Naive thymus-derived CD4-positive, alpha-beta T cell (primary cell): ENCODE measurements at places on chromosomes 1 and 21.

- no peak for DNase-seq
Observed at GRCh38 chr1:93440706-93441105, 7.2 kb upstream of the FNBP1L start.

DNA sequence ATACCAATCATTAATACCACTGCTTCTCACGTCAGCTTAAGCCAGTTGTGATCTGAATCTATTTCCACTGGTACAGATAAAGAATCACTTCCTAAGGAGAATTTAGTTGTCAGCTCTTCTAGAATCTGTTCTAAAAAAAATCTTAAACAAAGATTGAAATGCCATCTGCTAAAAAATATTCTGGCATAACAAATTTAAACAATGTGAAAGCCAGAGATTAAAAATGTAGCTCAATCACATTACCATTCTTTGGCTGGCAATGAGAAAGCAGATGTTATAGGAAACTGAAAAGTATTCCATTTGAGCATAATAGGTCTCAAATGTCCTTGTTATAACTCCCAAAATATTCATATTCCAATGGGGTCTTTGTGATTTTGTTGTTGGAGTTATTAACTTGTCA is 21.7 kb upstream of the LRRC8B start:
- DNase-seq: no peak

DNA sequence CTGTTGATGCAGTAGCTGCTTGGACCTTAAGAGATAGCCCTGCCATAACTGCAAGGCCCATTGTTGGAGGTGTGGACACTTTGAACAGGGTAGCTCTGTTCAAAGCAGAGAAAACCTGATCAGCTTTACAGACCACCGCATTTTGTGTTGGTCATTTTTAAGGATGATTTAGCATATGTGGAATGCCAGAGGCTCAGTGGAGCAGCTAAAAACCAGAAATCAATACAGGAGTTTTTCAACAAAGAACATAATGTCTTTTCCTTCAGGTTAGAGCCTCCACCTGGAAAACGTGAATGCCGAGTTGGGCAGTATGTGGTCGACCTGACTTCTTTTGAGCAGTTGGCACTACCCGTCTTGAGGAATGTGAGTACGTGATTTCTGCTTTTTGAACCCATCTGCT is 5.7 kb downstream of the NTPCR start:
- DNase-seq: no peak

GRCh38 chr1:41041614-41042270 is 20.2 kb upstream of the SLFNL1 start:
- DNase-seq: no peak

GRCh38 chr1:8866173-8866791 is 12.2 kb downstream of the ENO1 start:
- no peak for DNase-seq

- DNase-seq: no peak
Observed at GRCh38 chr1:43058545-43059360, 100.1 kb upstream of the SLC2A1 start.
